Inflammatory macrophage treated with lipopolysaccharide for 4 hours (primary cell): ENCODE measurements at places on chromosomes 2 and 18.

DNA sequence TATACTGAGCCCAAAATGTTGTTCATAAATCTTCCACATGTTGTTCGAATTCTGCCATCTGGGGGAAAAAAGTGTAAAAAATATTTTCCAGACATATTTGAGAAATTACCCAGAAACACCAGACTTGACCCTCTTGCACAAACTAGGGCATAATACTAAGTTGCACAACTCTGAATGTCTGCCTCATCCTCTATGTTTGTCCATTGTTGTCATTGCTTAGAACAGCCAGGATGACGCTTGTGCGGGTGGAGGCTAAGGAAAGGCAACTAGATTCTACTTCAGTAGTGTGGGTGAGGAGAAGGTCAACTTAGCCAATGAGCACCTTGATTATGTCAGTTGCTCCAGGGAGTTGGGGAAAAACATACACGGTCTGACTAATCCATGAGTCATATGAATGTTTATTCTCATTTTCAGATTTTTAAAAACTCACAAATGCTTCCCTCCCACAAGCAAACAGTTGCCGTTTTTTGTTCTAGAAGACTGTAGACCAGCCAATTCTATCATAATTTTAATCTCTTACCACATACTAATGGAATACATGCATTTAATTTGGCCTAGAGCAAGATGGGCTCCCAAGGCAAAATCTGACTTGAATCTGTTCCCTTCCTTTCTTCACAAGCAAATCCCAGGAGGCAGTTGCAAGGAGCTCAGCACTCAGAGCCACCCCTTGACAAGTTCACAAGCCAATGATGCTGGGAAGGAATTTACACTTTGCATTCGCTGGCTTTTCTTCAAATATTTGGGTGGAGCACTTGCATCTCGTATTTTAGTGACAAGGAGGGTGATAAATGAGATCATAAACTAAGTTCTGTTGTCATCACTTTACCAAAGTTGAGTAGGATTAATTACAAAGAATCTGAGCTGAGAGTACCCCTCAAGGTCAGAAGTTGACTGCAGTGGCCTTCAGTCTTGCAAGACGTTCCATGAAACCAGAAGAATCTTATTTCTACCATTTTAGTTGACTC, 163.2 kb upstream of the TWIST2 start:
- peak; percentile 76 for DNase-seq

- DNase-seq = no peak
Measured at GRCh38 chr2:85953476-85953875, 64.7 kb upstream of the ST3GAL5 start.

- no peak for DNase-seq
Measured at GRCh38 chr18:57845605-57846074, 42.5 kb upstream of the ATP8B1 start.

DNA sequence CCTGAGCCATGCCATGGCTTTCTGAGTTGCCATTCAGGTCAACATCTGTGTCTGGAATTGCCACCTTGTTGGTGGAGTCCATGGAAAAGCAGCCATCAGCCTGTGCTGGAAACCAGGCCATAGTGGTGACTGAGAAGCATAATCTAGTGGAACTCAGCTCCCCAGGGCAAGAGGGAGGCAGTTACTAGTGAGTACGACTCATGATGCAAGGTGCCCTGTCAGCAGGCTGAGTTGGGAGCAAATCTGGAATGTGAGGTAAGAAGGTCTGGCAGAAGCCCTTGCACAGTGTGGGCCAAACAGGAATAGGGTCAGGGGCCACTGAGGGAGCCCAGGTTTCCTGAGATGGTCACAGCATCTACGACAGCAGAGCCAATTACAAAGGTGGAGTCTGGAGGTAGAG, 37.1 kb downstream of the SULT1C2 start:
- no peak for DNase-seq
